ENCODE measurements at places on chromosomes 16 and 17.

DNA sequence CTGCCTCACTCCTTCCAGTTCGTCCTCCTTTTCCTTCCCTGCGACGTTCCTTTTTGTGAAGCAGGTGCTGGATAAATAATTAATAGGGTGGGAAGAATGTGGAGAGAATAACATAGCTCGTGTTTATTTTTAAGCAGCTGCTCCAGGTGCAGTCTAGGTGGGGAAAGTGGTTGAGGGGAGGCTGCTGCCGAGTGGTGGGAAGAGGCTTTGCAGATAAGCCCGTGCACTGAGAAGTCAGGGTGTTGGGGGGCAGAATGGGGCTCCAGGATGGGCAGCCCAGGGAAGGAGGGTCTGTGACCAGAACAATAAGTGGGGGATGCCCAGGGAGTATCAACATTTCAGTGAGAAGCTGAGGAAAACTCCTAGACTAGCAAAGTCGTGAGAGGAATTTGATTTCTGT is 300.5 kb downstream of the CPPED1 start:
- no peak for DNase-seq

DNA sequence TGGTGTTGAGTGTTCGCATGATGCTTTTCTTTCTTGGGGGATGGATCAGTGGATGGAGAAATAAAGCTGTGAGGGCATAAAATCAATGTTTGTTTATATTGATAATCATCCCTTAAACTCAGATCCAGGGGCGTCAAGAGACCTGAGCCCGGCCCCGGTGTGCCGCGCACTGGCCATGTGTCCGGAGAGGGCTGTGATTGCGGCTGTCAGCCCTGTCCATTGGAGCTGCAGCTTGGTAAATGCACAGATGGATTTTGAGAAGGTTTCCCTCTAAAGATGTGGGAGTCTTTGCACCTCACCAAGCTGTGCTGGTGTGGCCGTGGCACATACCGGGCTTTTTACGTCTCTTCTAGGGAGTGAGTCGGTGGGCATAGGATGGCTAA is 21.6 kb upstream of the ZNF750 start:
- DNase-seq = no peak

- no peak for DNase-seq
Observed at GRCh38 chr17:78991906-78992532, 12.3 kb upstream of the LGALS3BP start.

- no peak for DNase-seq
Observed at GRCh38 chr17:37176723-37177122, 199.1 kb upstream of the C17orf78 start.

GRCh38 chr16:52529226-52529625 is 17.7 kb downstream of the TOX3 start:
- DNase-seq = no peak

- no peak for DNase-seq
Observed at GRCh38 chr16:77711179-77711578, 11.1 kb upstream of the NUDT7 start.

DNA sequence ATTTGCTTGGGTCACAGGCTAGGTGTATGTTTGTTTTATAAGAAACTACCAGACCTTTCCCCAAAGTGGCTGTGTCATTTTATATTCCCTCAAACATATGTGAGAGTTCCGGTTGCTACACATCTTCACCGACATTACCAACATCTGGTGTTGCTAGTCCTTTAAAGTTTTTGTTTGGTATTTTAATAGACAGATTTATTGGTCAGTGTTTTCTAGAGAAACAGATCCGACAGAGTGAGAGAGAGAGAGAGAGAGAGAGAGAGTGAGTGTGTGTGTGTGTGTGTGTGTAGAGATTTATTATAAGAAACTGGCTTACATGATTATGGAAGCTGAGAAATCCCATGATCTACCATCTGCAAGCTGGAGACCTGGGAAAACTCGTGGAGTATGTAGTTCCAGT is 31.0 kb downstream of the LDHD start:
- no peak for DNase-seq

- DNase-seq = no peak
Observed at GRCh38 chr17:12053552-12053951, 32.9 kb downstream of the MAP2K4 start.

DNA sequence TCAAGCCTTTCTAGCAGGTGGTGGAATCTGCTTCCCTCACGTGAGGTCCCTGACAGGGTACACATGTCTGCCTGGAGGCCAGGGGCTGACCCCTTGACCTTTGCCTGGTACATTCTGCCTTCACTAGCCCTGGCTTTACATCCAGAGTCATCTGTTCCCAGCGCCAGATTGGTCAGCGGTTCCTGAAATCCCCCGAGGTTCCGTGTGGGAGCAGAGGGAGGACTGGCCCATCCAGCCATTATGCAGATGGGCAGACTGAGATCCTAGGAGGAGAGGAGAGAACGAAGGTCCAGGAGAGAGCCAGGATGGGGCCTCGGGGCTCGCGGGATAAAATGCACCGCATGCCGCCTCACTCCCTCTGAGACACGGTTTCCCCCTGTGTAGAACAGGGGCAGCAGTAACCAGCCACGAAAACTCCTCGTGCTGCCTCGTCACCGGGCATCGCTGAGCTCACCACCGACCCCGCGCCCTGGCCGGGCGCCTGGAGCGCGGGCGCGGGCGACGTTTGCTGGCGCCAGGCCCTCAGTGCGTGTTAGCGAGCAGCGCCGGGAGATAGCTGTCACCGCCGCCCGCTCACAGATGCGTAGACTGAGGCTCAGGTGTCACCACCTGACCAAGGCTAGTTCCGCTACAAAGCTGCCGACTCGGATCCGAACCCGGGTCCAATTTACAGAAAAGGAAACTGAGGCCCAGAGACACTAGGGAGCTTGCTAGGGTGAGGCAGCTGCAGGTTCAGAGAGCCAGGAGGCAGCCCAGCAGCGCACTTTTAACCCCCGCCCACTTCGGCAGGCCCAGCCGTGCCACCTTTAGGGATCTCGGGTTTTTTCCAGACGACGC is 811 bp upstream of the MAP2K3 start:
- DNase-seq = no peak

DNA sequence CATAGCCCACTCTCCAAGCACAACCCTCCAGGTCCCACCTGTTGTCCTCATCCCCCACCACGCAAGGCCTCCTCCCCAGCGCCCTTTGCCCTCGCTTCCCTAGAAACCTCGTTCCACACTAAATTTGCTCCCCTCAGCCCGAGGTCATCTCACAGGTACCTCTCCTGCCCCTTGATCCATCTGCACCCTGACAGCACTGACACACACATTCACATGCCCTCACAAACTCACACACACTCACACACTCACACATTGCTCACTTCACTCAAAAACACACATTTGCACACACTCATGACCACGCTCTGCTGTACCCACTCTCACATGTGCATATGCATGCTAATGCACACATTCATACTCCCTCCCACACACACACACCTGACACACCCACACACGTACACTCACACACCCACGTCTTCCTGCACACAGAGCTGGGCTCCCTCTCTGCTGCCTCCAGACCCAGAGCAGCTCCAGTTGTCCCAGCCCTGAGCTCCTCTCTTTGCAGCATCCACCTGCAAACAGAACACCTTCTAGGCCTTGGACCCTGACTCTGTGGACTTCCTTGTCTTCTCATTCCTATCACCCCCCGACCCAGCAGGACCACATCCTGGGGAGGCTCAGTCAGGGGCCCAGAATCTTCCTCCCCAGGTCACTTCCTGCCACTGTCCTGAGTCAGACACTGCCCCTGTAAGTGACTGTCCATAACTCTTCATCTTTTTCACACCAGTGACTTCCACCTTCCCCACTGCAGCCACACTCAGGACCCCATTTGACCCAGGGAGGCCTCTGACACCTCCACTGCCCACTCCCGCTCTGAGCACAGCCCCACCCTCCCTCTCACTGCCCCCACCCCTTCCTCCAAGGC is 4.9 kb downstream of the ASGR2 start:
- DNase-seq = no peak

DNA sequence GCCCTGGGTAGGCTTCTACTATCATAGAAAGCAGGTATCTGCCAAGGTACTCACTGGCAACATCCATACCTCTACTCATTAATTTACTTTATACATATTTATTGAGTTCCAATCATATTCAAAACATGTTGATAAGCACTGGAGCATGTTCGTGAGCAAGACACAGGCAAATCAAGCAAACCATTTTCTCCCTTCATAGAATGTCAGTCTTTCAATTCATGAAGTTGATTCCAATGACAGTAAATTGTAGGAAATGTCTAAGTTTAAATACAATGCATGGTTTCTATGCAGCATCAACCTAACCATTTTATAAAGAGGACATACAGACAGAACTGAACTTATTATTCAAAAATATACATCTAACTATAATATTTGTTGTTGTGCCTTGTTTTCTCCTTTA is 978.6 kb downstream of the CDH8 start:
- no peak for DNase-seq

DNA sequence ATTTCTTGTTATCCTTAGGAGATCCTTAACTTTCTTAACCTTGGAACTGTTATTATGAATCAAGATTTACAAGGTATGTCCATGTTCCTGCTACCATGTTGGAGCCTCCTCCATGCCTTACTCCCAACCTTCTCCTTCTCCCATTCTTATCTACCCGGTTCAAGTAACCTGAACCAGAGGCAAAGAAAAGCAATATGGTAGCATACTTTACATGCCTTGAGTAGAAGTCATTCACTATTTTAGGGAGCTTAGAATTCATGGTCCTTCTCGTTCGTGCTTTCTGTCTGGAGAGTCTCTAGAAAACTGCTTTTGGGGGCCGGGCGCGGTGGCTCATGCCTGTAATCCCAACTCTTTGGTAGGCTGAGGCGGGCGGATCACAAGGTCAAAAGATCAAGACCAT is 37.7 kb downstream of the LDHD start:
- no peak for DNase-seq

- no peak for DNase-seq
Observed at GRCh38 chr16:88067530-88068411, 116.5 kb downstream of the BANP start.

DNA sequence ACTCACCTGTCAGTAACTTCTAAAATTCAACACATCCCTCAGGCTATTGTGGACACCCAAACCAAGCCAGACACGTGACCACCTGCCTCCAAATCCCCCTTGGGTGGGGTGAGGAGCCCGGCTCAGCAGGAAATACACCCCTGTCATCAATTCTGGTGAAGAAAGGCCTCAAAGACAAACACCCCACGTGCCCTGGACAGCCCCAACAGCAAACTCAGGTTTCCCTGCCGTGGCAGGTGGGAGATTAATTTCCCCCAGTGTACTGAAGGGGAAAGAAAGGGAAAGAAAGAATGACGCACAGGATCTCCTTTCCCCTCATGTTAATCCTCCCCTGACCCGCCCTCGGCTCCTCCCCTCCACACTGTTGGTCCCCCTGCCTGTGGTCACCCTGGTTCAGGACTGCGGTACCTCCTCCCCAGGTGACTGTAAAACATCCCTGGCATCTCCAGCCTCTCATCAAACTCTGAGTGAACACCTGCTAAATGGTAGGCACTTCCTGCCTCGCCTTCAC is 98.3 kb downstream of the ZNF423 start:
- DNase-seq = no peak

DNA sequence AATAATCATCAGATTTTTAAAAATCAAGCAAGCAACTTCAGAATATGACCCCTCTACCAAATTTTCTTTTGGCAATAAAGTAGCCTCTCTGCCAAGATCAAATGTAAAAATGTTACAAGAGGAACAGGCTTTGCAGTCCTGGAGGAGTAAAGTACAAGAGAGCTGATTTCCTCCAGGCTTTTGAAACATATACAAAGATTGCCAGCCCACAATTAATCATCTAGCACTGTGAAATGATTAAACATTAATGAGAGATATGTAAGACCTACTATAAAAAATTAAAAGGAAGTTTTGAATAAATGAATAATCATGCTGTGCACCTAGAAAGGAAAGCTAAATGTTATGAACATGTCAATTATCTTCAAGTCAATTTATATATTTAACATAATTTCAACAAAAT is 26.3 kb downstream of the TXNDC11 start:
- no peak for DNase-seq

GRCh38 chr16:84054916-84055315 is 12.3 kb upstream of the SLC38A8 start:
- no peak for DNase-seq

DNA sequence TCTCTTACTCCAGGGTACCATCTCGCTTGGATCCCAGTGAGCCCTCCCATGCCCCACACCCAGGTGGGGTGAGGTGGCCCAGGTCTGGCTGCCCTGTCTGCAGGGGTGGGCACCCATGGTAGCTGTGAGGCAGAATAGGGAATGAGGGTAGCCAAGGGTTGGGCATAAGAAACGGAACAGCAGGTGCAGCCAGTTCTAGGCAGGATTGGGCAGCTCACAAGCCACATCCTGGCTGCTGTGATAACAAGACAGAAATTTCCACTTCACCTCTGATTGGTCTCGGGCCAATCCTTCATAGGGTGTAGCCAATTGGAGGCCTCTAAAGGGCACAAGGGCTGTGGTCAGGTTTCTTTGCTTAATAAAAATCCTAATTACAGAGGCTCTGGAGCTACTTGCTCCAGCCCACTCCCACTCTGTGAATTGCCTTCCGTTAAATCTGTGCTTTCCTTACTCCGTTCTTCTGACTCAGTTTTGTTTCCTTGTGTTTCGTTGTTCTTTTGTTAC is 1.5 kb upstream of the ARHGDIG start:
- DNase-seq = no peak

DNA sequence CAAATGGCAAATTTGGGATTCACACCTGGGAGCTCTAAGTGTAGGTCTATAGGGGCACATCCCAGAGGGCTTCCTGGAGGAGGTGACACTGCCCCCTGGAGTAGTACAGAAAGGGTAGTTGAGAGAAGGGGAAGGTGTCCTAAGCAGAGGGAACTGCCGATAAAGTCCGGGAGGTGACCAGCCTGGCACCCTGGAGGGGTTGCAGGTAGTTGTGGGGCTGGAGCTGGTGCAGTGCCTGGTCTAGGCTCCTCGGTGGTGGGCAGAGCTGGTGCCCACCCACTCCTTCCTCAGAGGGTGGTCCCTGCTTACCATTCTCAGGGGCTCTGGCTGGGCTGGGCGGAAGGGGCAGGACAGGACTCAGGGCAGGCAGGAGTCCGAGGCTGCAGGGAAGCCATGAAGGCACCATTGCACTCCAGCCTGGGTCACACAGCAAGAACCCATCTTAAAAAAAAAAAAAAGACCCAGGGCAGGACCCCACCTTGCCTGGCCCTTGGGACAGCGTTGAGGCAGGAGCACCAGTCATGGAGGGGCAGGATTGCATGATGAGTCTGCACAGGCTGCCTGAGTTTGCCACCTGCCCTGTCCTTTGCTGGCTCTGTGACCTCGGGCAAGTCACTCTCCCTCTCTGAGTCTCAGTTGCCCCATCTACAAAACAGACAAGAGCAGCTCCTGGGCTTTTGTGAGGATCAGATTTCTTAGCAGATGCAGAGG is 43.8 kb downstream of the LAT start:
- DNase-seq = no peak

DNA sequence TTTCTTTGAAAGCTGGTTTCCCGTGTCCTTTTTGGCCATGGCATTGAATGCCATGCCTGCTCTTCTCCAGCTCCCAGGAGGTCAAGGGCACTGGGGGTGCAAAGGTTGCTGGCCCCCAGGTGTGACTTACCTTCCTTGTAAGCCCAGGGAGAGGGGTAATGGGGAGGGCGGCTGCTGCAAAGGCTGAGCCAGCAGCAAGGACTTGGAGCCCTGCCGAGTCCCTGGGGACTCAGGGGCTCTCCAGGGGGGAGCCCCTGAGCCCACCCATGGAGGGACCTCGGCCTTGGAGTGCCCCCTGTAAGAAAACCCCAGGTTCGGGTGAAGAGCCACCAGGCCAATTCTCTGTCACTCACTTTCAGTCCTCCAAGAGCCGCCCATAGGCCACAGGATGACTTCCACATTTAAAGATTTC is 5.9 kb upstream of the CCL22 start:
- no peak for DNase-seq

GRCh38 chr17:34122515-34122914 is 132.6 kb upstream of the CCL2 start:
- no peak for DNase-seq

- DNase-seq = no peak
Observed at GRCh38 chr17:40937384-40937819, at the start of gene KRT23. Gene KRT23, minus strand, starts transcription at chr17:40937646. Its CDS starts 1,043 bp downstream, at chr17:40936603.
